ENCODE measurements at places on chromosomes 1 and 21. TPM values are rescaled to one million over a fixed set of nuclear protein-coding genes. Genes with fewer than 3 reads are reported as not detected.

The OR2M5 gene
- not detected for total RNA-seq

The NTMT2 gene
- total RNA-seq, result not detected

The EFNA3 gene
- 4.5 TPM for total RNA-seq

The IQCC gene
- total RNA-seq, result 1.5 TPM

The FCRL5 gene
- not detected for total RNA-seq
